ENCODE measurements at places on chromosomes 5 and 9. TPM values are rescaled to one million over a fixed set of nuclear protein-coding genes. Genes with fewer than 3 reads are reported as not detected.

DNA sequence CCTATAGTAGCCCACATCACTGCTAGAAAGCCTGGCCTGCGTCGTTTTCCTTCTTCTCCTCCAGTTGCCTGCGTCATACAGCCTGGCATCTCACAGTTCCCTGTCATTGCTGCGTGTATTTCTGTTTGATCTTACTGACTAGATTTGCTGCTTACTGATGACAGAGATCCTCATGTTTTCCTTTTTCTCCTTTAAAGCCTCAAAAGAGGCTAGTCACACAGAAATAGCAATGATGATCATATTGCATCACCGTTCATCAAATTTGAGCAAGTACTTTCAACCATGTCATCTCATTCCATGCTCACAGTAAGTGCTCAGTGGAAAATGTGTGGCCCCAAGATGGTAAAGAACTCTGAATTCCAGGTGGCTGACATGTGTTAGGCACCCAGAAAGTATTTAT is 76.8 kb downstream of the MVB12B start:
- no peak for DNase-seq

DNA sequence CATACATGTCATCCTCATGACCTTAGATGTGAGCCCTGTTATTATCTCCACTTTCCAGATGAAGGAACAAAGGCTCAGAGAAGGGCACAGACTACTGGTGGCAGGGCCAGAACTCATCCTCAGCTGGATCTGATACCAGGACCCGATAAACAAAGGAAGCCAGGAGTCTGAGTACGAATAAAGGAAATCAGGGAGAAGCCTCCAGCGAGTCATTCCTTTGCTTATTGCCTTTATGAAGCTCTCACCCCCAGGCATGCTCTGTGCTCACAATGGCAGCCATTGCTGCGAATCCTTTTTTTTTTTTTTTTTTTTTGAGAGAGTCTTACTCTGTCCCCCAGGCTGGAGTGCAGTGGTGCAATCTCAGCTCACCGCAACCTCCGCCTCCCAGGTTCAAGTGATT is 130.1 kb downstream of the GAPVD1 start:
- no peak for DNase-seq

Gene PCDHAC2
- polyA plus RNA-seq, result 1.8 TPM

Gene GFPT2
- 74.6 TPM for polyA plus RNA-seq
